ENCODE measurements at places on chromosomes 2 and 18. TPM values are rescaled to one million over a fixed set of nuclear protein-coding genes. Genes with fewer than 3 reads are reported as not detected.

The CCDC195 gene
- not detected for total RNA-seq

The ASPRV1 gene
- 1.7 TPM for total RNA-seq

The NBAS gene
- total RNA-seq, result 61.6 TPM

The C1QL2 gene
- total RNA-seq, result not detected

The DNAH7 gene
- total RNA-seq, result 1.5 TPM

The ALKAL2 gene
- total RNA-seq, result 0.63 TPM

The OSBPL6 gene
- 10.8 TPM for total RNA-seq

The GKN2 gene
- not detected for total RNA-seq

The CHN1 gene
- total RNA-seq, result 58.7 TPM

The CD207 gene
- total RNA-seq, result not detected

The RASGRP3 gene
- total RNA-seq, result 0.07 TPM

The ZNF236 gene
- total RNA-seq, result 20.4 TPM

The TUBB8B gene
- total RNA-seq, result not detected

The MROH2A gene
- total RNA-seq, result not detected

The SP5 gene
- 3.5 TPM for total RNA-seq

The ACKR3 gene
- total RNA-seq, result 24.5 TPM

The REG3G gene
- not detected for total RNA-seq

The HSPE1 gene
- total RNA-seq, result 203 TPM

The DNER gene
- 4.0 TPM for total RNA-seq

The HOXD12 gene
- not detected for total RNA-seq

The COL3A1 gene
- 13.2 TPM for total RNA-seq

The REG1B gene
- total RNA-seq, result not detected

The TEX44 gene
- total RNA-seq, result not detected

The CDH2 gene
- total RNA-seq, result 234 TPM

The RAX gene
- total RNA-seq, result not detected

The MYO5B gene
- total RNA-seq, result 0.25 TPM

The DCDC2C gene
- not detected for total RNA-seq

The DIPK1C gene
- total RNA-seq, result not detected

The RGPD4 gene
- 0.05 TPM for total RNA-seq

The OTOF gene
- total RNA-seq, result 0.19 TPM

The MYOM1 gene
- total RNA-seq, result 1.4 TPM

The IL1A gene
- total RNA-seq, result not detected

The NEUROD1 gene
- 2.5 TPM for total RNA-seq

Data from neural crest cell (in vitro differentiated cells).